ENCODE measurements at places on chromosomes 11 and 22.

- no peak for DNase-seq
Observed at GRCh38 chr11:34348919-34349318, 8.9 kb downstream of the ABTB2 start.

- no peak for DNase-seq
Observed at GRCh38 chr11:19239039-19239438, 1.7 kb downstream of the E2F8 start.

- DNase-seq: no peak
Observed at GRCh38 chr11:43360361-43361032, 1.8 kb downstream of the TTC17 start.

- DNase-seq: no peak
Observed at GRCh38 chr11:15651816-15652215, 537.1 kb downstream of the INSC start.

GRCh38 chr11:17744151-17744940 lies 9.8 kb downstream of the KCNC1 start:
- DNase-seq: no peak

GRCh38 chr22:37843741-37844089 lies 419 bp downstream of the ANKRD54 start:
- peak; percentile 17 for DNase-seq

DNA sequence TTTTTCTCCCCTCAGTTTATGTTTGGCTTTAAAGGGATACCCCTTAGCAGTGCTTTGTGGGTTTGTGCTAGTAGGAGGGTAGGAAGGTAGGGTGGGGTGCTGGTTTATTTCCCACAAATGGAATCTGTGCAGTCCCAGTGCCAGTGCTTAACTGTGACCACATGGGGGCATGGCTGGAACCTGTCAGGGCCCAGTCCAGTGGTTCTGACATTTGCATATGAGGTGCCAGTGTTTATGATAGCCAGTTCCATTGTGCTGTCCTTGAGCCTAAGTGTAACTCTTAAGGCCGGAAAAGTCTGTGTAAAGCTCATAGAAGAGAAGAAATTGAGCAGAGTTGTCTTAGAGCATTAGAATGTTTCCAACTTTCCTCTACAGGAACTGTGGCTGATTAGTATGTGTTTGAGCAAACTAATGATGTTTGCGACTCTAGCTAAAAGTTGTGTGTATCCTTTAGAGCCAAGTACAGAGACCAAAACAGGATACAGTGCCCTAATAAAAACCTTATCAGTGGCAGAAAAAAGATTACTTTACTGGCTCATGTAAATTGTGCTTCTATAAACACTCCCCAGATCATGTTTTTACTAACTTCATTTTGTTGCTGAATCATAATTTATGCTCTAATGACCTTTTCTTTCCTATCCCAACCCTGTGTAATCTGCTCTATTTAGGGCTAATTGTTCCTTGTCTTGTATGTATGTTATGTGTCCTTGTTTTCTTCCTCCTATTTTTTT lies 38.1 kb downstream of the DIXDC1 start:
- no peak for DNase-seq

- no peak for DNase-seq
Observed at GRCh38 chr11:114918286-114918685, 240.0 kb downstream of the NXPE2 start.

GRCh38 chr11:94011478-94011877 lies 9.7 kb upstream of the HEPHL1 start:
- DNase-seq: peak; percentile 85

DNA sequence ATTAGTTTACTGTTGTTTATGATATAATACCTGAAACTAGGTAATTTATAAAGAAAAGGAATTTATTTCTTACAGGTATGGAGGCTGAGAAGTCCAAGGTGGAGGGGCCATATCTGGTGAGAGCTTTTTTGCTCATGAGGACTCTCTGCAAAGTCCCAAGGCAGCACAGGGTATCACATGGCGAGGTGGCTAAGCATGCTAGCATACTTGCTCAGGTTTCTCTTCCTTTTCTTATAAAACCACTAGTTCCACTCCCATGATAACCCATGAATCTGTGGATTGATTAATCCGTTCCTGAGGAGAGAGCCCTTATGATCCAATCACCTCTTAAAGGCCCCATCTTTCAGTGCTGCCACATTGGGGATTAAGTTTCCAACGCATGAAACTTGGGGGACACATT lies 82.7 kb downstream of the PHF21A start:
- DNase-seq: no peak

- DNase-seq: no peak
Observed at GRCh38 chr11:18669711-18670110, 28.9 kb upstream of the TMEM86A start.

DNA sequence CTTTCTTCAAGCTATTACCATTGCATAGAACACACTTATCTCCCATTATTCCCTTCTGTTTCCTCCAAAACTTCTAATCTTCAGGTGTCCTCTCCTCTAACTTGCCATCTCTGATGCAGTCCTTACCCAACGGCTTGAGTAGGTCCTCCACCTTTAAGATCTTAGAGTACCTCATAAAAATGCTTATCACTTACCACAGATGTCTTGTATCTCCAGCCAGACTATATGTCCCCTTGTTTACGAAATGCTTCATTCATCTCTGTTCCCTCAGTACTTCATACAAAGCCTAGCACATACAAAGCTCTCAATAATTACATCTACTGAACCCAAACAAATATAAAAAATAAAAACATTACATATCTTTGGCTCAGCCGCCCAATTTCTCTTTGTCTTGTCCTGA lies 49.2 kb downstream of the PAK1 start:
- DNase-seq: no peak

DNA sequence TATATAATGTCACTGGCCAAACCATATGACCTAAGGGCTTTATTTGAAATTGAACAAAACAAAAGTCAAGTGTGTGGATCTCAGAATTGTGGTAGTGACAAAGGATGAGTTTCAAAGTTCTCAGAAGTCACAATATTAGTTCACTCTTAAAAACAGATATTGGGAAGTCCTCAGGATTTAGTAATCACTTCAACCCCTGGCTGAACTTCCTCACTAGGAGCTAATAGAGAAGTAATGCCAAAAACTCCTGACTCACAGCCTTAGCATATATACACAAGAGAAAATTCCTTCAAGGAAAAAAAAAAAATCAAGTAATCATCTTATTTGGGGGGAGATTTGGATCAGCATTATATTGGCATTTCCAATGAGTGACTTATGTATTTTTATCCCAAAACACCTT lies 75.6 kb upstream of the APOA1 start:
- no peak for DNase-seq

DNA sequence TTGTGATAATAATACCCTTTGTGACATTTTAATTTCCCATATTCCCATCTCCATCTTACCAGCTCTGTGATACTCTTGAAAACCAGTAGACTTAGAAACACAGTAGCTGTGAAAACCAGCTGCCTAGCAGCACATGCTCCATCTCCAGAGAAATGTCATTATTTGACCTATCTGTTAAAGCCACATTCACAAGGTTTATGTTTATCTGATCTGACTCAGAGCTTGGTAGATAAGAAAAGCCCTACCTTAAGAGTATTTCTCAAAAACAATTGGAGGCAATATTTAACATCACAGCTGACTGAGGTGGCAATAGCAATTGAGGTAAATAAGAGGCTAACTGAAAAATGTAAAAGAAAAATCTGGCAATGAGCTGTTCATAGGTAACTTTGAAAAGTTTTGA lies 8.1 kb upstream of the ANO3 start:
- DNase-seq: no peak

- DNase-seq: peak; percentile 11
Observed at GRCh38 chr22:25495285-25495684, 69.2 kb upstream of the GRK3 start.

- DNase-seq: no peak
Observed at GRCh38 chr11:64592234-64592615, 1.2 kb downstream of the SLC22A12 start.

- no peak for DNase-seq
Observed at GRCh38 chr22:49567899-49568750, 259.5 kb downstream of the BRD1 start.

GRCh38 chr11:65305501-65306268 lies 9.0 kb upstream of the CDC42EP2 start:
- no peak for DNase-seq

GRCh38 chr22:19106886-19107729 lies 15.1 kb downstream of the DGCR2 start:
- no peak for DNase-seq

GRCh38 chr11:103326070-103326794 lies 217.0 kb downstream of the DYNC2H1 start:
- peak; percentile 50 for DNase-seq

DNA sequence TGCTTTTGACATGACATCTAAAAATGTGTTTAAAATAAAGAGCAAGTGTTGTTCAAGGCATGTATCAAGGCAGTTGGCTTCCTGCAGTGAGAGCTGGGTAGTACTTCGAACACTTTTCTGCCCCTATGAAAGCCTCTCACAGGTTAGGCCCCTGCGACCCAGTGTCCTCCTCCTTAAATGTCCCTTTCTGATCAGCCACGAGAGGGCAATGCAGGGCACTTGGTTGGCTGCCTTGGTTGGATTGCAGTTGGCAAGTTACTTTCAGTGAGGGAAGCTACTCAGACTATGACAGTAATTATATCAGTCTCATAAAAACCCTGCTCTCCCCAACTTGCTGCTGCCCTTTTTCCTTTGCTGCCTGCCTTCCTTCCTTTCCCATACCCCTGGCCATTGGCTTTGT lies 743.8 kb downstream of the NTM start:
- no peak for DNase-seq

DNA sequence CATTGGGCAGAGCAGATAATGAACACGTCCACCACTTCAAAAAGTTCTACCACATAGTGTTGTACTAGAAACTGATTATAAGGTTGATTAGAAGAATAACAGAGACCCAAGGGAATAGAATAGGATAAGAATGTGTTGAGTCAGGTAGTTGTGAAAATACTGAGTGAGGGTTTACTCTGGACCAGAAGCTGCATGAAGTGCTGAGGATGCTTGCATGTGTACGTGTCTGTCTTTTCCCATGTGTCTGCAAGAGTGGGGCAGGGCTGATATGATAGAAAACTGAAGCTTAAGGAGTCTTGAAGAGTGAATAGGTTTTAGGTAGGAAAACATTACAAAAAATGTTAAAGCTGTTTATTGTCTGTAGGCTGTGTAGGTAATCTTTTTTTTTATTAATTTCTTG lies 20.6 kb downstream of the TRPC6 start:
- no peak for DNase-seq

DNA sequence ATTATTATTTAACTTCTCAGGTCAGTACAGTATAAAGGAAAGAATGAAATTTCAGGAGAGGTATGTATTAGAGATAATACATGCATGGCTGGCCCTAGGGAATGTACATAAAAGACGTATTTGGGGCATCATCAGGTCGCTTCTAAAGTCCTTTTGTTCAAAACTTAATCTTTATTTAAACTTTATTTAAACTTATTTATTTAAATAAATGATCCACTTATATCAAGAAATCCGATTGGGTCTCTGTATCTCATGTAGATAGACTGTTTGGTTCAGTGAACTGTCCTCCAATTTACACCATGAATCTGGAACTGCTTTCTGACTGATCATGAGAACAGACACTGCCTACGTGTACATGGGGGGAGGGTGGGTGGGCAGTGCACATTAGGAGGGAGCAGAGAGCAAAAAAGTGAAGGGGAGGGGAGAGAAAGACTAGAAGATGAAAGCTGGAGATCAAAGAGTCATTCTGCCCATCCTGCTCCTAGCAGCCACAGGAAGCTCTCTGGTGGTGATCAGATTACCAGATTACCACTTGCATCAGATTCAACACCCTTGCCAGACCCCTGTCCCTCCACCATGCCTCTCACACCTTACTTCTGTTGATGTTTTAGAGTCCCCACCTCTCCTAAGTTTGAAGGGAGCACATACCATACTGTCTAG lies 92.1 kb upstream of the MTMR2 start:
- DNase-seq: no peak

- DNase-seq: no peak
Observed at GRCh38 chr11:69799582-69799981, 19.6 kb downstream of the FGF3 start.

DNA sequence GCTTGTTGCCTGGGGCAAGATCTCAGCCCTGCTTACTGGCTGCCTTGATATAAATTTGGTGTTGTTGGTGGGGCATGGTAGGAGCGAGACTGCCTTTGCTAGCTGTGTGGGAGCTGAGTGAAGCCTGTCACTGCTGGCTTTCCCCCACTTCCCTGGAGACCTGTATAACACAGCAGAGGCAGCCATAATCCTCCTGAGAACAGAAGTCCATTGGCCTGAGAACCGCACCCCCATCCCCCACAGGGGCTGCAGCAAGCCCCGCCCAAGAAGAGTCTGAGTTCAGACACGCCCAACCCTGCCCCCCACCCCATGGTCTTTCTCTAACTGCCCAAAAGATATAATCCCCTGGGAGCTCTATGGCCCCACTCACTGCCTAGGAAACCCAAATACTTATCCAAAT lies 39.2 kb upstream of the ARHGAP42 start:
- DNase-seq: no peak

All from foreskin keratinocyte (primary cell).